Left renal pelvis (tissue), 4 donors: ENCODE measurements at places on chromosomes 2 and 18. TPM values are rescaled to one million over a fixed set of nuclear protein-coding genes. Genes with fewer than 3 reads are reported as not detected.

LYPD6 gene
- polyA plus RNA-seq = 18.7 TPM

LRRC30 gene
- polyA plus RNA-seq = 0.60 TPM

RAX gene
- not detected for polyA plus RNA-seq

GRCh38 chr2:102359527-102359926, 3.9 kb downstream of the IL18R1 start:
- no peak for DNase-seq

DNA sequence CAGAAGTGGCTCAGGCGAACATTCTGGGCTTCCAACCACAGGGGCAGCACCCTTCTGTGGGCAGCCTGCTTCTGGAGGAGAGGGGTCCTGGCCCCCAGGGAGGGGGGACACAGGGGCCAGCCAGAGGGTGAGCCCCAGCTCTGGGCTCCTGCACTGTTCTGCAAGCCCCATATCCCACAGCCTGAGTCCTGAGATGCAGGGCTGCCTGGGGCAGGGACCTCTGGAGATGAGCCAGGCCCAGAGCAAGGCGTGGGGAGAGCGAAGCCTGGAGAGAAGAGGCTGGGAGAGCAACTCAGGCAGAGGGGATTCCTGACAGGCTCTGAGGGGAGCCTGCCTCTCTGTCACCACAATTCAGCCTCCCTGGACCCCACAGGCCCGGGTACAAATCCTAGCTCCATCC, 13.5 kb upstream of the PRSS56 start:
- DNase-seq = no peak

- no peak for DNase-seq
Measured at GRCh38 chr2:62265106-62265505, 69.2 kb downstream of the B3GNT2 start.

GRCh38 chr18:74515620-74516231, 18.6 kb upstream of the CNDP1 start:
- no peak for DNase-seq
